ENCODE measurements at places on chromosomes 7 and 10.

DNA sequence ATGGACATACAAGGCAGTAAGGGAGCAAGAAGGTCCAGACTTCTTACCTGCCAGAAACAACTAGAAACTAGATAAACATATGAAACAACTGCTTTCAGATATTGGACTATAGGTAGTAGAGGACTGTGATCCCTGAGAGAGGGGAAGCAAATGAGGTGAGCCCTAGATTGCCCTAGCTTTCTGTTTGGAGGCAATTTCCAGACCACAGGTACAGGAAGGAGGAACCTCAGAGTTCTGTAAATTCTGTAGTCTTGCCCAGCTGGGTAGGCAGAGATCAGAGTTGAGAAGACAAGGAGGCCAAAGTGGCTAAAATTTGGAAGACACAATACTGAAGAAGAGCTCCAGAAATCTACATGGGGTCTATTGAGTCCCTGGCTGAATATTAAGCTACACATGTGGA is 21.0 kb downstream of the CDK6 start:
- no peak for DNase-seq

DNA sequence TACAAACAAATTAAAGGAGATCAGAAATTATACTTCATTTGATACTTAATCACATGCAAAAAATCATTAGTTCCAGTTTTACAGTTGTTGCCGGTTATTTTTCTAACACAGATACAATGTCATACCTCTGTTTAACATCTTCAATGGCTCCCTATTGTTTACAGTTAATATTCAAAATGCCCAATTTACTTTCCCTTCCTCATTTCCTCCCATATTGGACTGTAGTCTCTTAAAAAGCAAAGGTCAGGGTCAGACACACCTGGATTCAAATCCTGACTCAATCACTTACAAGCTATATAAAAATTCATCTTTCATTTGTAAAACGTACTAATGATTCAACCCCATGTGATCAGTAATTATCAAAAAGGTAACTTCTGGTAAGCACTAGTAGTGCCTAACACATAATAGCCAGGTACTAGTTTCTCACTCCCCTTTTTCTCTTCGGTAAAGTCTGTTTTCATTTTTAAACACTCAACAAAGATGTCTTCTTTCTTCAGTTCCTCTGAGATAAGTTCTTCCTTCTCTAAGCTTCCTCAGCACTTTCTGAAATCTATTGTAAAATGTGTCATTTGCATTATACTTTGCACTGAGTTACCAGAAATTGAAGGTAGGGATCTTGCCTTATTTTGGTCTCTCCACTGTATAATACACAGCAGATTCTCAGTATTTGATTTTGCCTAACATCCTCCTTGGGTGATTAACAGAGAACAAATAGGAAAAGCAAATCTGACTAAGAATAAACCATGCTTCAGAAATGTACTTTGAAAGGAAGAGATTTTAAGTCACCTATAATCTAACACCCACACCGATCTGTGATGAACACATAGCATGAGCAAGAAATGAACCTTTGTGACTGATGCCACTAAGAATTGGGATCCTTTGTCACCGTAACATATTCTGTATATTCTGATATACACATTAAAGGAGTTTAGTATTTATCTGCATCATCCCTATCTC is 16.1 kb downstream of the KMT2C start:
- no peak for DNase-seq

GRCh38 chr10:94607111-94607510 is 61.5 kb downstream of the HELLS start:
- DNase-seq = no peak

- no peak for DNase-seq
Observed at GRCh38 chr7:10646194-10646593, 327.5 kb upstream of the PHF14 start.

- no peak for DNase-seq
Observed at GRCh38 chr7:144821067-144821466, 14.8 kb downstream of the TPK1 start.

- DNase-seq = peak; percentile 9
Observed at GRCh38 chr10:103111031-103111917, 81.8 kb downstream of the NT5C2 start.

DNA sequence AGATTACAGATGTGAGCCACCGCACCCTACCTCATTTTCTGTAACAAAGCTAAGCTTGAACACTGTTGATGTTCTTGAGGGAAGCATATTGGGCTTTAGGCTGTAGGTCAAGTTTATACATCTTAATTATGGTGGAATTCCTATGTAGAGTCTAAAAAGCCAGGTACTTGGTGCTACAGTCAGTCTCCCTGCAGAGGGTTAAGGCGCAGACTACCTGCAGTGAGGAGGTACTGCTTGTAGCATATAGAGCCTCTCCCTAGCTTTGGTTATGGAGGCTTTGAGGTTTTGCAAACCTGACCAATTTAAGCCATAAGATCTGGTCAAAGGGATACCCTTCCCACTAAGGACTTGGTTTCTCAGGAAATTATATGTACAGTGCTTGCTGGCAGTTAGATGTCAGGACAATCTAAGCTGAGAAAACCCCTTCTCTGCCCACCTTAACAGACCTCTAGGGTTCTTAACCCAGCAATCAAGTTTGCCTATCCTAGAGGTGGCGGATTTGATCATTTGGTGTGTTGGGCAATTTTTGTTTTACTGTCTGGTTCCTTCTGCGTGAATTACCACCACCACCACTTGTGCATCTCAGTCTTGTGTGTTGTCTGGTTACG is 6.0 kb downstream of the PPIA start:
- DNase-seq = no peak

- no peak for DNase-seq
Observed at GRCh38 chr10:47198221-47198620, 101.8 kb upstream of the GDF10 start.

DNA sequence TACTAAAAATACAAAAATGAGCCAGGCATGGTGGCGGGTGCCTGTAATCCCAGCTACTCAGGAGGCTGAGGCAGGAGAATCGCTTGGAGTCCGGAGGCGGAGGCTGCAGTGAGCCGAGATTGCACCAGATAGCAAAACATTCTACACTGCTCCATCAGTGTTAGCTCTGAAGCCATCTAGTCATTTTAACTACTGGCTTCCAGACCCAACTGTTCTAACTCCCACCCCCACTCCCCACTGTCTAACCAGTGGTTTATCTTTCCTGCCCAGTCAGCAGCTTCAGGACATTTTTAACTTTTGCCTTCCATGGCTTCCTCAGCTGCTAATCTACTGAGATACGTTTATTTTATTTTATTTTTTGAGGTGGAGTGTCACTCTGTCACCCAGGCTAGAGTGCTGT is 6.2 kb upstream of the FRAT1 start:
- DNase-seq = no peak

- DNase-seq = no peak
Observed at GRCh38 chr7:28811008-28811407, 147.1 kb downstream of the TRIL start.

GRCh38 chr7:76091506-76091905 is 43.6 kb downstream of the MDH2 start:
- no peak for DNase-seq

DNA sequence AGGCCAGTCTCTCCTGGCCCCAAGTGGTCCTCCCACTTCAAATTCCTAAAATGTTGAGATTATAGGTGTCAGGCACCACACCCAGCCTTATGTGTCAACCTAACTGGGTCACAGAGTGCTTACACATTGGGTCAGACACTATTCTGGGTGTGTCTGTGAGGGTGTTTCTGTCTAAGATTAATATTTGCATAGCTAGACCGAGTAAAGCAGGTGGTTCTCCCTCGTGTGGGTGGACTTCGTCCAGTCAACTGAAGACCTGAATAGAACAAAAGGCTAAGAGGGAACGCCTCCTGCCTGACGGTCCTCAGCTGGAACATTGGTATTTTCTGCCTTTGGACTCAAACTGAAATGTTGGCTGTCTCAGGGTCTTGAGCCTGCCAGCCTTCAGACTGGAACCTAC is 11.5 kb downstream of the PPIF start:
- DNase-seq = no peak

DNA sequence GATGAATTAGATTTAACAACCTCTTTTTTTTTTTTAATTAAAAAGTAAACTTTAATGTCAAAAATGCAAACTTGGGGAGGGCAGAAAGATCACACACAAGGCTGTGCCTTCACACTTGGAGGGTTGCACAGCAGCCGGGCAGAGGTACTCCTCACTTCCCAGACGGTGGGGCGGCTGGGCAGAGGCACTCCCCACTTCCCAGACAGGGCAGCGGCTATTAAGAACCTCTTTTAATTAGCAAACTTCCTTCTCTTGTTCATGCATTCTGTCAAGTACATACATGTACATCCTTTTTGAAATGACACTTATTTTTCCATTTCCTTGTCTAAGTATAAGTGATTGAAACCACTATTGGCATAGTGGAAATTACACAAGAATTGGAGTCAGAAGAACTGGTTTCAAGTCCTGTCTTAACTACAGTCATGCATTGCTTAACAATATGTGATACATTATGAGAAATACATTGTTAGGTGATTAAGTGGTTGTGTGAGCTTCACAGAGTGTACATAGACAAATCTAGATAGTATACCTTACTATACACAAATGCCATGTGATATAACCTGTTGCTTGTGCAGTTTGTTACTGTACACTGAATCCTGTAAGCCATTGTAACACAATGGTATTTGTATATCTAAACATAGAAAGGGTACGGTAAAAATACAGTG is 26.5 kb downstream of the BTRC start:
- DNase-seq = no peak

DNA sequence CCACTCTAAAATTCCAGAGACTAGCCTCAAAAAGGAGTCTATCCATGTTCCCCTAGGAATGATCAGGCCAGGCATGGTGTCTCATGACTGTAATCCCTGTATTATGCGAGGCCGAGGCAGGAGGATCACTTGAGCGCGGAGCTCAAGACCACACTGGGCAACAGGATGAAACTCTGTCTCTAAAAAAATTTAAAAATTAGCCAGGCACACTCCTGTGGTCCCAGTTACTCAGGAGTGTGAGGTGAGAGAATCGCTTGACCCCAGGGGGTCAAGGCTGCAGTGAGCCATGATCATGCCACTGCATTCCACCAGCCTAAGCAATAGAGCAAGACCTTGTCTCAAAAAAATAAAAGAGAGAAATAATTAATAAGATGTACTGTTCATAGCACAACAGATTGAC is 256.8 kb downstream of the KCND2 start:
- DNase-seq = no peak

- no peak for DNase-seq
Observed at GRCh38 chr10:86878983-86879713, 78.3 kb downstream of the MMRN2 start.

DNA sequence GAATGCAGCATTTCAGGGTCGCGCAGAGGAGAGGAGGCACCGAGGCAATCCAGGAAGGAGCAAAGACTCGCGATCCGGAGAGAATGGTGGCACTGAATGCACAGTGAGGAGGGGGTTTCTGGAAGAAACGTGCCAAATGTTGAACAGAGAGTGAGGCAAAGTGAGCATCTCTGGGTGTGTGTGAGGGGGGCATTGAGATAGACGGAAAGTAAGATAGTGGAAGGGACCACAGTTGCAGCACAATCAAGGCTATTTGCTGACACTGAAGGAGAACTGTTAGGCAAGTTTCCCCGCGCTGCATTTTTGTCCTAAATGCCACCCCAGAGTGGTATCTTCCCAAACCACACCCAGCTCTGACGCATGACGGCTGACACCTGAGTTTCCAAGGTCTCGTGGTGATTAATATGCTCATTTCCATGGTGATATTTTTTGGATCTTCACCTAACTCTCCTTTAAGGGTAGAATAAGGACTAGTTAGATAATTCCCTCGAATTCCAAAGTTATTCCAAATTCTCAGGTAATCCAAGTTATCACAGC is 14.4 kb upstream of the ADO start:
- DNase-seq = no peak

- DNase-seq = no peak
Observed at GRCh38 chr10:131131726-131132591, 179.6 kb downstream of the TCERG1L start.

DNA sequence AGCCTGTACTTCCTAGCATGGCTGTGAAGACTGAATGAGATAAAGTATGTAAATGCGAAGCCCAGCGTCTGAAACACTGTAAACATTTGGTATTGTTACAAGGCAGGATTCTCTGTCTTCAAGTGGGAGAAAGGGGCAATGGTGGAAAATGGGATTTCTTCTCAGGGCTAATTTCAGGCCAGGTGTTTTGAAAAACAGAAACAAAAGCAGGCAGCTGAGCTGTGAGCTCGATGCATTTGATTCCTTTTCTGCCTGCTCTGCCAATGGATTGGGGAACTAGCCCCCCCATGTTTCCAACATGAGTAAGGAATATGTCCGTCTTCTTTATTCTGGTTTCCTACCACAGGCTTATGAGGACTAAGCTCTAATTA is 732.1 kb upstream of the AUTS2 start:
- DNase-seq = no peak

GRCh38 chr10:111429288-111430028 is 352.6 kb downstream of the ADRA2A start:
- no peak for DNase-seq

DNA sequence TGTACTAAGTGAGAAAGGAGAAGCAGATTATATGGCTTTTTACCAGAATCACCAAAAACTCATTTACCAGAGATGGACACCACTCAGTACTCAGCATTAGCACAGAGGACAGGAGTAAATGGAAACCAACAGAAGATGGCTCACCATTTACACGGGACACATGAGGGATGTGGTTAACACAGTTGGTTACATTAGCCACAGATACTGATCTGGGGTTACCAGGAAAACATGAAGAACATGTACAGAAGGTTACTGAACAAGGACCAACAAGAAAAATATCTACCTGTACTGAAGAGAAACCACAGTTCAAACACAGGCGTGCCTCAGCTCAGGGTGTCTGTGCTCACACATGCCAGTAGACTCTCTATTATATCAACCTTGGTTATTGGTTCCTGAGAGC is 1285.8 kb upstream of the SORCS1 start:
- no peak for DNase-seq

GRCh38 chr7:92161271-92161670 is 17.7 kb downstream of the LRRD1 start:
- no peak for DNase-seq

GRCh38 chr10:79113827-79114226 is 45.1 kb downstream of the ZMIZ1 start:
- no peak for DNase-seq

DNA sequence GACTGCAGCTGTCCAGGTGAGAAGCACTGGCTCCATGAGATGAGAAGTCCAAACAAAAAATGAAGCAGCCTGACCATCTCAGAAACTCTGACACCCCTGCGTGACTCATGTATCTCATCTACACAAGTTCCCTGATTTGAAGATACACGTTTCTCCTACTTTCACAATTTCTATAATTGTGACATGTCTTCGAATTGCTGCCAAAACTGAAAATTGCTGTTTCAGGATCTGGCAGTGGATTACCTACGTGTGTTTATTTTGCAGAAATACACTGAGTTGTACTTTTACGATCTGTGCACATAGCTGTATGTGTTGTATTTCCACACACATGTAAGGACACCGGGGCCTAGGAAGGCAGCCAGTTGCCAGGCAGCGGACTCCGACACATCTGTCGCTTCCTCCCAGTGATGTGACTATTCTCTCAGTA is 53.2 kb downstream of the LARP4B start:
- no peak for DNase-seq

GRCh38 chr7:45962861-45963260 is 41.8 kb upstream of the IGFBP3 start:
- DNase-seq = no peak

GRCh38 chr7:32169228-32169627 is 99.0 kb upstream of the PDE1C start:
- no peak for DNase-seq

Data from smooth muscle cell of the brain vasculature (primary cell).